ENCODE measurements at places on chromosomes 7 and 10. TPM values are rescaled to one million over a fixed set of nuclear protein-coding genes. Genes with fewer than 3 reads are reported as not detected.

Gene EN2
- total RNA-seq, result not detected

Gene SLC18A3
- not detected for total RNA-seq

Gene HHEX
- total RNA-seq, result 4.6 TPM

Gene CAV1
- 315 TPM for total RNA-seq

Gene AZGP1
- not detected for total RNA-seq

Gene KNDC1
- total RNA-seq, result 0.12 TPM

Gene AS3MT
- 8.2 TPM for total RNA-seq

Gene DENND2A
- 22.2 TPM for total RNA-seq

Gene FAM13C
- 3.4 TPM for total RNA-seq

Gene SKIDA1
- total RNA-seq, result 0.66 TPM

Gene MYL7
- not detected for total RNA-seq

Gene EPDR1
- 51.2 TPM for total RNA-seq

Gene INMT
- 3.5 TPM for total RNA-seq

Gene AOAH
- not detected for total RNA-seq

Gene NRG3
- not detected for total RNA-seq

Gene ELOVL3
- 0.26 TPM for total RNA-seq

Gene HMX2
- not detected for total RNA-seq

Gene NUTM2E
- total RNA-seq, result 0.19 TPM

Gene ARHGEF35
- 3.0 TPM for total RNA-seq

Gene ZCCHC24
- 26.3 TPM for total RNA-seq

Gene CALML5
- total RNA-seq, result not detected

Gene SVOPL
- not detected for total RNA-seq

Gene ADAM22
- 0.50 TPM for total RNA-seq

Gene AQP1
- 127 TPM for total RNA-seq

Gene GNG11
- total RNA-seq, result 93.0 TPM

Gene RASA4
- 118 TPM for total RNA-seq

Gene MBL2
- not detected for total RNA-seq

Gene CAPZA2
- 147 TPM for total RNA-seq

Gene RNF133
- 0.37 TPM for total RNA-seq
